ENCODE measurements at places on chromosomes 13 and 19.

DNA sequence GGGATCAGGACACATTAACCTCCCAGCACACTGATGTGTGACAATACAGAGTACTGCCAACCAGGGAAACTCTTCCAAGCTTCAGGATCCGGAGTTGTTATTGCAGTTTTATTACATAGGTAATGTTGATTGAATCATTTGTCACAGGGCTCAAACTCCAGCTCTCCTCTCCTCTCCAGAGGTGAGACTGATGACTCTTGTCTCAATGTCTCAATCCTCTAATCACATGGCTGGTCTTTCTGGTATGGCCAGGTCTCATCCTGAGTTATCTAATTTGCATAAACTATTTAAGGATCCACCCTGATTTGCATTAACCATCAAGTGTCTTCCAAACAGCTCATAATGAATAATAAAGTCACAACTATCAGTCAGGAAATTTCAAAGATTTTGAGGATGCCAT lies 522.6 kb upstream of the PCDH9 start:
- no peak for DNase-seq

DNA sequence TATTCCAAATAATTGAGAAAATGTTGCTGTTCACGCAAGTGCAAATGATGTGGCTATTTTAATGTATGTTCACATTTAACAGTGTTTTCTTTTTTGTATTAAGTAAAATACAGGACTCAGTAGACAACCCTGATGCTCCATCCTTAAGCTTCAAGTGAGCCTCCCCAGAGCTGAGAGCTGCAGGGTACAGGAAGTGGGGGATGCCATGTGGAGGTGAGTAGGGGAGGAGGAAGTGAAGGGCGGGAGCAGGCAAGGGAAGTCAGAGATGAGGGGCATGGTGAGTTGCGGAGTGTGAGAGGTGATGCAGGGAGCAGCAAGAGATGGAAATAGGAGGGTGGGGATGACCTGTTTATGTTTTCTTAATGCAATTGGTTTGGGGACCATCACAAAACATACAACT lies 711.0 kb downstream of the UQCRFS1 start:
- DNase-seq, result no peak

- DNase-seq, result no peak
These were observed 134.7 kb upstream of the SLITRK5 start for GRCh38 chr13:87536499-87536898.

DNA sequence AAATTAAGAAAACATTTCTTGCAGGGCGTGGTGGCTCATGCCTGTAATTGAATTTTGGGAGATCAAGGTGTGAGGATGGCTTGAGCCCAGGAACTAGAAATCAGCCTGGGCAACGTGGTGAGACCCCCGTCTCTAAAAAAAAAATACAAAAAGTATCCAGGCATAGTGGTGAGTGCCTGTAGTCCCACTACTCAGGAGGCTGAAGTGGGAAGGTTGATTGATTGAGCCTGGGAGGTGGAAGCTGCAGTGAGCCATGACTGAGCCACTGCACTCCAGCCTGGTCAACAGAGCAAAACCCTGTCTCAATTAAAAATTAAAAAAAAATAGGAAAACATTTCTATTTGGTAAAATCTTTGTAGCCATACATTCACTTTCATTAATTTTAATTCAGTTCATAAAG lies 526.5 kb downstream of the PCDH9 start:
- DNase-seq, result no peak

DNA sequence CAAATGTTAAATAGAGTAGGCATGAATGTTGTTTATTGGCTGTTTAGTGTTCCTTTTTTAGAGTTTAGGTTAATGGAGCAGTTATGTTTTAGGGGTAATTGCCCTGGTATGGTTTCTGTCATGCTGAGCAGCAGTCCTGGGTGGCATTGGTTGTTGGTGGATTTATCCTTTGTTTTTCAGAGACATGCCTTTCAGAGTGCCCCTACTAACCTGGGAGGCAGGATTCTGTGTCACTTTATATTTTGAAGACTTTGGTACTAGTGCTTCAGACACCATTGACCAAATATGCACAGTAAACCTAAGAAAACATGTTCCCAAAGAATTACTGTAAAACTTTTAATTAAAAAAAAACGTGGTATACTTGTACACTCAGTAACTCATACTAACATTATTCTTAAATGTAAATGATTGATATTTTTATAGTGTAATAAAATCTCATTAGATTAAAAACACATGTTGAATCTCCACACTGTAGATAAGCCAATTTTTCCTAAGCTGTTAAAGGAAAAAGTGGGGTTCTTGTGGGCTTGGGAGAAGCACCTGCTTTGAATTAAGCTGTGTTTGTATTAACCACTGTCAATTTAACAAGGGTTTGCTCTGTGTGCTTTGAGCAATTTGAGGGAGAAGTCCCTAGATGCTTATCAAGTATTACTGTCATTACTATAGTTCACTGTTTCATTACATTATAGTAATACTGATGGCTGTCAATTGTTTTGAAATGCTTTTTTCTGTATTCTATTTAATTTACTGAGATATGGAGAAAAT lies 133.2 kb downstream of the LMO7 start:
- no peak for DNase-seq

GRCh38 chr13:49052813-49053212 lies 77.1 kb downstream of the FNDC3A start:
- no peak for DNase-seq

GRCh38 chr19:13599681-13600080 lies 93.4 kb upstream of the CACNA1A start:
- no peak for DNase-seq

DNA sequence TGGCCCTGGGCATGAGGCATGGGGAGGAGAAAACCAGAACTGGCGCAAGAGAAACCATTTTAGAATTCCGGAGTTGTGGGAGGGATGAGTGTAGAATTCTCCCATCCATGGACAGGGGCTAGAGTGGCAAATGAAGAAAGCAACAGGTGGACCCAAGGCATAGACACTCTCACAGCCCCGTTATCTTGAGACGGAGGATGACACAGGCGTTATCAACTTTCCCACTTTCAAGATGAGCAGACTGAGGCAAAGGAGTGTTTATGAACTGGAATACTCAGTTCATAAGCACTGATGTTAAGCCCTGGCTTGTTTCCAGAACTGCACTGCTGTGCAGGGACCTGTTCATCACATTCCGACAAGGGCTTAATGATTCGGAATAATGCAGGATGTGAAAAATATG lies 1.1 kb upstream of the GTF3A start:
- DNase-seq, result no peak
